ENCODE measurements at places on chromosomes 12 and 14.
A peak's percentile ranks its signal among the peaks of the same experiment; 100 is the strongest.

DNA sequence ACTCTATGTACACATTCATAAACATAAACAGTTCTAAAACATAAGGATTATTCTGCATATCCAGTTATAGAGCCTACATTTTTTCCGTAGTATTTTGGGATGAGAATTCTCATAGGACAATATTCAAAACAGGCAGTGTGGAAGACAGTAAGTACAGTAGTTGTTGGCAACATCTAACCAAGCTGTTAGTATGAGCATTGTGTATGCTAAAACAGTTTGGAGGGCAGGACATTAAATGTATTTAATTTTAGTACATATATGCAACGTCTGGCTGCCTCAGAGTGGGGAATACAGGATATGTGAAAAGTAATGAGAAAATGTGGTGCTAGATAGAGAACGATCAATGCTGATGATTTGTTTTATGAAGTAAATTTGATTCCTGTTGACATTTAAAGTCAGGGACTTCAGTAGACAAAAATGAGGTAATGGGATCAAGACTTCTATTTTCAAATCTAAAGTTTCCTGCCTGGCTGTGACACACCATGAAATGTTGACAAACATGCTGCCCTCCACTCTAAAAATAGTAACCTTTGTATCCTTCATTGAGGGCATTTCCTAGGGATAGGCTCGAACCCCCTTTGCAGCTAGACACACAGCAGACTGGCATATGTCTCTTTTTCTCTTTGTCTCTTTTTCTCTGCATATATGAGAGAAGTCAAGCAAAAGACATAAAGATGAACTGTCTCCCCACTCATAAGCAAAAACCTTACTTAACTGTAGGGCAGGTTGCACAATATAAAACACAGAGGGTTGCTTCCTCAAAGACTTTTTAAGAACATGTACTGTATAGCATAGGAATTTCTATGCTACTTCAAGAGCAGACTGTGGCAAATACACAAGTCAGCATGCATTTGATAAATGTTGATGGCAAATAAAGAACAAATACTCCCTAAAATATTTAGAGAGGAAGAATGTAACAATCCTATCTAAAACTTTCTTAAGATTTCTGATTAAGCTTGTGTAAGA, 75.5 kb upstream of the GTF2A1 start:
- DNase-seq = no peak

DNA sequence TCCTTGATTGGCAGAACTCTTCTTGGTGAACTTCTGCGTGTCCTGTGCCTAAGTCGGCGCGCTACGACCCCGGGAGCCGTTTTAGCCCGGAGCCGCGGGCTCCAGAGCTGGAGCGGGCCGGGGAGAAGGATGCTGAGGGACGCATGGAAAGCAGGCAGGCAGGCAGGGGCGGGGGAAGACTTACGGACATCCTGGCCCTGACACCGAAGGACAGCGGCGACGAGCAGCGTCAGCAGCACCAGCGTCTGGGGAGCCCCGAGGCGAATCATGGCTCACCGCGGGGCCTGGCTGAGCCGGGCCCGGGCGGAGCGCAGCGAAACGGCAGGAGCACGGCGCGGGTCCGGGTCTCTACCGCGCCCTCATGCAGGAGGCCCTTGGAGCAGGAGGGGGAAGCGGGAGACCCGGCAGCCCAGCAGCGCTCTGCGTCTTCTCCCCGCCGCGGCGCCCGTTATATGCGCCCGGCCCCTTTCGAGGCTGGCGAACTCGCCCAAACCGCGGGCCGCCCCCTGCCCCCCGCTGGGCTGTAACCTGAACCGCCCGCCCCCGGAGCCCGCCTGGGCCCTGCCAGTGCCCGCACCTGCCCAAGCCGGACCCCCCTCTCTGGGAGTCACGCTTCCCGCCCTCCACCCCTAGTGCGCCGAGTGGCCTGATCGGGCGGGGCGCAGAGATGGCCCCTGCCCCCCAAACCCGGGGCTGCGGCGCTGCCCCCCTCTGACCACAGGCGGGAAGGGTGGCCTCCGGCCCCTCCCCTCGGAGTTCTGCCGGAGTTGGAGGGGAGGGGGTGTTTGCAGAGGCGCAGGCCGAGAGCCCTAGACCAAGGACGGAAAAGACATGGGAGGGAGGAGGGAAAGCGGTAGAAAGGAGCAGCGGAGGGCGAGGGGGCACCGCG, at the start of gene COL2A1:
COL2A1 (minus strand) TSS at position 424 of the 889 bp plus-strand sequence; CDS start at position 269, 155 bp downstream.
- no peak for DNase-seq

GRCh38 chr14:30340495-30340894, 218.5 kb upstream of the G2E3 start:
- no peak for DNase-seq

DNA sequence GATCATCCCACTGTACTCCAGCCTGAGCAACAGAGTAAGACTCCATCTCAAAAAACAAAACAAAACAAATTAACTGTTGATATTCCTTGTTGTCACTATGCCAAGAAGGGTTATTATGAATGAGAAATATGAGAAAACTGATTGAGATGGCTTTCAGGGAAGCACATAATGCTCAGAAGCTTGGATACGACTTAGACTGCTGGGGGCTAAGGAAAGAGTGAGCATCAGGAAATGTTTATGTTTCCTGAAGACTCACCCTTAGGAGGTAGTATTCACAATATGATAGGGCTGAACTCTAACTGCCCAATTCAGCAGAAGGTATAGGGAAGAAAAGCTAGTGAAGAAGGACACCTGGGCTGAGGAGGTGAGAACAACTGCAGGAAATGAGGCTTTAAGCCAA, 6.3 kb downstream of the STYK1 start:
- no peak for DNase-seq

- no peak for DNase-seq
Measured at GRCh38 chr12:62522984-62523383, 56.4 kb downstream of the MON2 start.

DNA sequence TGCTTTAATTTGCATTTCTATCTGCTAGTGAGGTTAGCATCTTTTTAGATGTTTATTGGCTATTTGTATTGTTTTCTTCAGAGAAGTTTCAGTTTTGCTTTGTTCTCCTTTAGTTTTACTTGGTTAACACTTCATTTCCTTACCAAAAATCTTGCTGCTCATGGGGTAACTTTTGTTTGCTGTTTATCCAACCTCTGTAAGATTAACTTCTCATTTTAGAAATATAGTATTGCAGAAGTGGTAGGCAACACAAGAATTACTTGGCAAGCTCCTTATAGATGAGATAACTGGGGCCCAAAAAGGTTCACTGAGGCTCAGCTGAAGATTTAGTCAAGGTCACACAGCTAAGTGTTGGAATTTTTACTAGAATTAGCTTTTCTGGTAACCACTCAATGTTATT, 40.5 kb downstream of the ALKBH1 start:
- no peak for DNase-seq

GRCh38 chr14:81324011-81324410, 76.1 kb downstream of the STON2 start:
- no peak for DNase-seq

DNA sequence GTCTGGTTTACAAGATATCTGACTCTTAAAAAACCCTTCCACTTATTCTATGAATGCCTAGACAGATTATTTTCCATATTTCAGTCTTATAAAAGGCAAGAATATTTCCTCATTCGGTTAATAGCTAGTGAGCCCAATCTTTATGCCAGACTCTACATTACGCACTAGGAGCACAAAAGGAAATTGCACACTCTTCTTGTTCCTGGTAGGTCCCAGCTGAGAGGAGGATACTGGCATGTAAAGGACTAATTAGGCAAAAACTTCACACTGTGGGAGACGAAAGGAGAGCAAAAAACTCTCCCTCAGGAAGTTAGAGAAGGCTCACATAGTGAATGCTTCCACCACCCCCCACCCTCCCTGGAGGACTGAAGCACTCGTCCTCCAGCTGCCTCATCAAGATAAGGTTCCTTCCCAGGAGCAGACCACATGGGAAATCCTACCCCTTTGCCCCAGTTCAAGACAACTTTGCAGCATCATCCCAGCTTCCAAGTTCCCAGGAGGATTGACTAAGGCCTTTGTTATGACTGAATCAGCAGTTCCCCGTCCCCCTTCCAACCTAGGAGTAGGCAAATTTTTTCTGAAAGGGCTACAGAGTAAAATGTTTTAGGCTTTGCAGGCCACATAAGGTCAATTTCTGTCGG, 14.5 kb downstream of the CAPZA3 start:
- peak; percentile 5 for DNase-seq

GRCh38 chr14:56102941-56103340, 15.3 kb upstream of the PELI2 start:
- DNase-seq = no peak
